Cortex of kidney (tissue), 1 donor: ENCODE measurements at places on chromosomes 7 and 10.

DNA sequence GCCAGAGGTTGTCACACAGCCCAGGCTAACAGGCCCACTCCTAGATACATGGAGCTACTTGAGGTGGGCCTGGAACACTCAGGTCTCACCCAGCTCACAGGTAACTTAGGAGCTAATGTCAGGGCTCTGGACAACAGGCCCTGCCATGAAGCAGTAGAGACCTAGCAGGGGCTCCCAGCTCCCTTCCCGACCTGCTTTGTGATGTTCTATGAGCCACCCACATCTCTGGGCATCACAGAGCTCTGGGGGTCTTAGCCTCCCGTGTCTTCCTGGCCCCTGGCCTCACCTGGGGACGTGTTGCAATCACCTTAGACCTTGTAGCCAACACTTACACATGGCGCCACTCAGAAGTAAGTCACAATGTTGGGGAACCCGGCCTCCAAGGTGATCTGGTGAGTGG is 12.4 kb downstream of the WDFY4 start:
- no peak for DNase-seq

GRCh38 chr7:128347647-128348097 is 4.0 kb upstream of the RBM28 start:
- no peak for DNase-seq

DNA sequence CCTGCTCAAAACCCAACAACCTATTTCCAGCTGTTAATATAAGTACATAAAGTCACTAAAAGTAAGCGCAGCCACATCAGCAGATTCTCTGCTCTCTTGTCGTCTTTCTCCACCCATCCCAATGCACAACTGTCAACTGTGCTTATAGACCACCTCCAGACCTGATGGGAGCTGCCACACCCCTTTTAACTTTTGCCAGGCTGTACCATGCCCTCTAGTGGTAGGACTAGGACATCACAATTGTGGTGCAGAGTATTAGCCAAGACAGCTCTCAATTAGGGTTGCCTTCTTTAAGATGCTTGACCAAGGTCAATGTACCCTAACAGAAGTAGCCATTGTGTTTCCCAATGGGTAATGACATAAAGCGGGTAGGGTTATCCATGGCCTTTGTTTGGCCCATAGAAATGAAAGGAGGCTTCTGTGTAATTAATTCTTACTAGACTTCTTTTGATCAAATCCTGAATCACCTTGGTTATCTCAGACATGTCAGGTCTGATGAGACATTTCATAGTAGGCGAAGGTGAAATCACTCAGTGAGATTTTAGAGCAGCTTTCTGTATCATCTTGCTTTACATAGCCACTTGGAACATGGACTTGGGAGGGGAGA is 68.1 kb downstream of the SCRN1 start:
- DNase-seq = no peak

- DNase-seq = no peak
Measured at GRCh38 chr10:103802637-103803353, 52.6 kb downstream of the SH3PXD2A start.
